ENCODE measurements at places on chromosomes 5 and 9. TPM values are rescaled to one million over a fixed set of nuclear protein-coding genes. Genes with fewer than 3 reads are reported as not detected.

- DNase-seq, result peak; percentile 89
These were observed 42.8 kb downstream of the CAMSAP1 start for GRCh38 chr9:135864447-135865049.

DNA sequence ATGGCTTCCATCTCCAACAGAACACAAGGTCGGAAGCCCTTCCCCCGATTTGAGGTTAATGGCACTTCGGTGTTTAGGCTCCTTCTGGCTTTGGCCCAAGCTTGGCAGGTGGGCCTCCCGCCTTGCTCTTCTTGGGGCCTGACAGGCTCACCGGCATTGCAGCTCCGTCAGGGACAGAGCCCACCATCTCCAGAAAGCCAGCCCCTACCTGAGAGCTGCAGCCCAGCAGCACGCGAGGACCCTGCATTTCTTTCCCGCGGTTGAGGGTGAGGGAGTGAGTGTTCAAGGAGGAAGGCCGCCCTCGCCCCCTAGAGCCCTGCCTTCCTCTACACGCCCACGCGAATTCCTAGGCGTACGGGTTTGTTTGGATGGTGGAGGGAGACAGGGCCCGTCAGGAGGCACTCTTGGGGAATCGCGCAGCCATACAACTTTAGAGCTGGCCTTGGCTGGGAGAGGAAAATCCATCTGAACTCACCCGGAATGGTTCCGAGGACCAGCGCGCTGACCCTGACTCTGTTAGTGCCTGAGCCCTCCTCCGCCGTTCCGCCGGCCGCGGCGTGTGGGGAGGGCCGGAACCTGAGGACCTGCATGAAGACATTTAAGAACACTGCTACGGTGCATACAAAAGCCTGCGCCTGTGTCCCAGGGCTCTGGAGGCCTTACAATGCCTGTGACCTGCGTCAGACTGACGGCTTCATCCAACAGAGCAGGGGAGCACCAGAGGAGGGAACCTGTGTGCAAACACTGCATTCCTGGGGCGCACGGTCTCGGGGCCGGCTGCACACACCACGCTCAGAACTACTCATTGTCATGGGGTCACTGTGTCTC is 73.8 kb downstream of the MRPL36 start:
- DNase-seq, result no peak

- no peak for DNase-seq
These were observed 62.0 kb downstream of the RASGRF2 start for GRCh38 chr5:81021951-81022687.

DNA sequence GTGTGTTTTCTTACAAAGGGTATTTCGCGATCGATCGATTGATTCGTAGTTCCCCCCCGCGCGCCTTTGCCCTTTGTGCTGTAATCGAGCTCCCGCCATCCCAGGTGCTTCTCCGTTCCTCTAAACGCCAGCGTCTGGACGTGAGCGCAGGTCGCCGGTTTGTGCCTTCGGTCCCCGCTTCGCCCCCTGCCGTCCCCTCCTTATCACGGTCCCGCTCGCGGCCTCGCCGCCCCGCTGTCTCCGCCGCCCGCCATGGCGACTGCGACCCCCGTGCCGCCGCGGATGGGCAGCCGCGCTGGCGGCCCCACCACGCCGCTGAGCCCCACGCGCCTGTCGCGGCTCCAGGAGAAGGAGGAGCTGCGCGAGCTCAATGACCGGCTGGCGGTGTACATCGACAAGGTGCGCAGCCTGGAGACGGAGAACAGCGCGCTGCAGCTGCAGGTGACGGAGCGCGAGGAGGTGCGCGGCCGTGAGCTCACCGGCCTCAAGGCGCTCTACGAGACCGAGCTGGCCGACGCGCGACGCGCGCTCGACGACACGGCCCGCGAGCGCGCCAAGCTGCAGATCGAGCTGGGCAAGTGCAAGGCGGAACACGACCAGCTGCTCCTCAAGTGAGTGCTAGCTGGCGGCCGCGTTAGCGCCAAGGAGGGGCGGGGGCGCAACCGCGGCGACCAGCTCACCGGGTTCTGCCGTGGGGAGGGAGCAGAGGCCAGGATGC is 480 bp downstream of the LMNB1 start:
- DNase-seq, result peak; percentile 86

GRCh38 chr5:58191443-58191842 is 268.4 kb downstream of the PLK2 start:
- DNase-seq, result no peak

DNA sequence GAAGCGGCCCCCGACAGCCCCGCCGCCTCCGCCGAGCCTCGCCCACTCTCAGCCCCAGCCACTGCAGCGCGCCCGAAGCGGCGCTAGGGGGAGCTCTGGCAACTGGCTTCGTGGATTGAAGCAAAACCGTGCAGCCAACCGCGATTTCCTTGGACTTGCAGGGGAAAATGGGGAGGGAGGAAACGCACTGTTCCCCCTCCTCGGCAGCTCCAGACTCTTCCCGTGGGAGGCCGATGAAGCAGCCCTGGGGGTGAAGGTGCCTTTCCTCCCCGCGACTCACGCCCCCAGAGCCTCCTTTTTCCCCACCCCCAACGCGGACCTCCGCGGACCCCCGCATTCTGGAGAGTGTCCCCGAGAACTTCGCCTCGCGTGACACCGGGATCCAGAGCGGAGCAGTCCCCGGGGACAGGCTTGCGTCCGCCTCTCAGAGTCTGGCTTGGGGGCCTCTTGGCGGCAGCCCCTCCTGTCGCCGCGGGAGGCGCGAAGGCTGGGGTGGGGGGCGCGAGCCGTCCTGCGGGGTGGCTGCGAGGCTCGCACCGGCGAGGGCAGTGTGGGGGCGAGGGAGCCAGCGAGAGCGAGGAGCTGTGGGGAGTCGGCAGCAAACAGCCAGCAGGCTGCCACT is 3.8 kb downstream of the IER5L start:
- DNase-seq, result peak; percentile 92

Gene STK32A
- total RNA-seq, result 2.7 TPM

Gene GABRA1
- not detected for total RNA-seq

Gene ELL2
- total RNA-seq, result 84.9 TPM

Gene ENTREP1
- total RNA-seq, result 7.9 TPM

Gene PCDHB15
- total RNA-seq, result 2.6 TPM
